GM10248 (cell line): ENCODE measurements at places on chromosomes 1 and 21.

GRCh38 chr1:234018816-234019215, 114.3 kb downstream of the SLC35F3 start:
- no peak for DNase-seq

- no peak for DNase-seq
Measured at GRCh38 chr1:147470079-147470478, 71.2 kb upstream of the BCL9 start.

GRCh38 chr1:229862017-229862774, 204.8 kb upstream of the GALNT2 start:
- no peak for DNase-seq

DNA sequence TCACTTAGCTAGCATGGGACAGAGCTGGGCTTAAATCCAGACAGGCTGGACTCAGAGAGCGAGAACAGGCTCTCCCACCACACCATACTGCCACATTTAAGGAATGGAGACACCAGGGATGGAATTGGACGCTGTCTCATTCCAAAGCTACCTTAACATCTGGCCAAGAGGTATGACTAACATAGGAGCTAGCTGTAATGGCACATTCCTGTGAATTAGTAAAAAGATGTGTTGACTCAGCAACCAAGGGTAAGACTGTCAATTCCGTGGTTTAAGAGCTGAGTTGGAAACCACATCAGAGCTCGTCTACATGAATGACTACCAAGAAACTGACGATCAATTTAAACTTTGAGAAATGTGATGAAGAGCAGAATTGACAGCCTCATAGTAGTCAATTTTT, 8.3 kb upstream of the TNFRSF9 start:
- DNase-seq, result no peak

DNA sequence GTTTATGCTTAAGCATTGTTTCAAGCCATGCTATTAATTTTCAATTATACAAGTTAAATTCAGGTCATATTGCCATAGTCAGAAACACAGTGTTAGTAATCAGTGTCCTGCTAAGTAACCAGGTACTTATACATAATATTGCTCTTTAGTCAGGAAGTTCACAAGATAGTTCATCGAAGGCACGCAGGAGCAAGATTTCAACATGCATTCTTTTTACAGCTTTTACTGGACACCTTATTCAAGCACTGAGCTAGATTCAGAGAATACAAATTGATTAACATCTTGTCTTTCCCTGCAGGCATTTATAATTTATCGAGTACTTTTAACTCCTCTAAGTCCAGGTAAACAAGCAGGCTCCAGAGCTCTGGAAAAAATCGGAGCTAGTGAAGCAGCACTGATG, 202.3 kb upstream of the BRINP3 start:
- DNase-seq, result no peak

GRCh38 chr1:208209896-208210589, 34.1 kb downstream of the PLXNA2 start:
- DNase-seq, result no peak

DNA sequence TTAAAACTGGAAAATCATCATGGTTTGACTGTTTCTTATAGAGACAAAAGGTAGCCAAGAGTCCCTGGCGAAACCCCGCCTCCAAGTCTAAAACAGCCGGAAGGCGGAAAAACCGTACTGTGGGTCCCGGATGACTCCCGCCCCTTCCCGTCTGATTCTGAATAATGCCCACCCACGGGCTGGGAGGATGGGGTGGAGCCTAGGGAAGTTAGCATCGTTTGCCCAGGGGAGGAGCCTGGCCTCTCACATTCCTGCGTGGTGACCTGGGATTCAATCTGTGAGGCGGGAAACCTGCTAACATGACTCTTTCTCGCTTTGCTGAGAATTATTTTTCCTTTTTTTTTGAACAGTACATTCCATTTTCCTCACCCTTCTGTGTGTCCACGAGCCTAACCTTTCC, 124.9 kb downstream of the KCNK1 start:
- no peak for DNase-seq

GRCh38 chr1:84365225-84366221, 32.8 kb upstream of the DNASE2B start:
- DNase-seq, result peak; percentile 6

DNA sequence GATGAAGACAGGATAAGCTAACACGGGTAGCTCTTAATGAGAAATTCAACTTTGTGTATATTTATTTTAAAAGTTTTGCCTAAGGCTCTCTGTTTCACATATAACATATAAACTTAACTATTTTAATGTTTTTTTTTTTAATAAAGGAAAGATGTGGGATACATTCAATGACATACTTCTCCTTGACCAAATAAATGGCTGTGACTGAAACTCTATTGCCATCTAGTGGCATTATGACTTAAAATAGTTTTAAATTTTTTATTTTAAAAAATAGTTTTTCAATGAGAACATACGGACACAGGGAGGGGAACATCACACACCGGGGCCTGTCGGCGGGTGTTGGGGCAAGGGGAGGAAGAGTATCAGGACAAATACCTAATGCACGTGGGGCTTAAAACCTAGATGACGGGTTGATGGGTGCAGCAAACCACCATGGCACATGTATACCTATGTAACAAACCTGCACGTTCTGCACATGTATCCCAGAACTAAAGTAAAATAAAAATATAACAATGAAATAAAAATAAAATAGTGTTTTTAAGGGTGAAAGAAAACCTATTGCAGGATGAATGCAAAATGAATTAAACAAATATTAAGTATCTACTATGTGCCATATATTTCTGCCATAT, 83.4 kb downstream of the LYST start:
- DNase-seq, result no peak

GRCh38 chr1:36095760-36096405, 7.2 kb downstream of the ADPRS start:
- no peak for DNase-seq

- no peak for DNase-seq
Measured at GRCh38 chr1:152739841-152740240, 18.0 kb upstream of the KPRP start.

DNA sequence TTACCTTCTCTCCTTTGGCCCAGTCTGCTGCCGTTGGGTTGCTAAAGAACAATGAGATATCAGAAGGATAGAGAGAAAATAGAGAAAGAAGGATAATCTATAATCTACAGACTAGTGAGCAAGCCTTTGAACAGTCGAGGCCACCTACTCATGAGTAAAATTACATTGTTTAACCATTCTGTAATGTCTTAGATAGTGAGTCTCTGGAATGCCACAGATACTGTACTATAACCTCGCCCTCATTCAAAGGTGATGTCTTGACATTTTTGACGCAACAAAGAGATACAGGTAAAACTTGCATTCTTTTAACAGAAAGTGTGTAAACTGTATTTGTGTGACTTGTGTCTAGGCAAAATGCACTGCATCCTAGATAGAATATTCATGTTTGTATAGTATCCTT, 77.9 kb downstream of the LAMC1 start:
- no peak for DNase-seq

DNA sequence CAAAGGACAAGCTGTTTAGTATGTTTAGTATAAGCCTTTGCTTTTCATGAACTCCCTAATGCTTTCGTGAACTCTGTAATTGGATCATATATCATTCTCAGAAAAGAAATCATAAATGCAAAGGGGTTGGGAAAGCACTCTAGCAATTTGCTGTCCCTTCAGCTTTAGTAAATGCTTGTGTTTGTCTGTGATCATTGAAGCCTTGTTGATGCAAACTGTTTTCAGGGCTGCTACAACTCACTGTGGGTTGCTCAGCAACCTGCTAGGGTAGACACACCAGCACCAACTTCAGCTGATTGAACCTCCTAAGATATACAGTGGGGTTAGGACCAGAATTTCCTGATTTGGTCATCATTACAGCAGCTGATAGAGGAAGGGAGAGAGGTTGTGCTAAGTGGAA, 95.0 kb downstream of the SGIP1 start:
- DNase-seq, result no peak

GRCh38 chr1:202146993-202147392, 2.5 kb upstream of the ARL8A start:
- no peak for DNase-seq

- no peak for DNase-seq
Measured at GRCh38 chr1:48450505-48450904, 21.5 kb downstream of the SPATA6 start.

GRCh38 chr1:242128951-242129502, 130.1 kb upstream of the MAP1LC3C start:
- peak; percentile 19 for DNase-seq

GRCh38 chr1:43418858-43419257, 29.2 kb downstream of the SZT2 start:
- DNase-seq, result no peak

DNA sequence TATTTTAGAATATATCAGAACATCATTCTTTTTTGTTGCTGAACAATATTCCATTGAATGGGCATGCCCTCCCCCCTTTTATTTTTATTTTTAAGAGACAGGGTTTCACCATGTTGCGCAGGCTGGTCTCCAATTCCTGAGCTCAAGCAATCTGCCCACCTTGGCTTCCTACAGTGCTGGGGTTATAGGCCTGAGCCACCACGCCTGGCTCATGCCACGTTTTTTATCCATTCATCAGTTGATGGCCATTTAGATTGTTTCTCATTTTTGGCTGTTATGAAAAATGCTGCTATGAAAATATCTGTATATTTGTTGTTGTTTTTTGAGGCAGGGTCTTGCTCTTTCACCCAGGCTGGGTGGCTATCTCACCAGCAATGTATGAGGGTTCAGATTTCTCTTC, 19.8 kb downstream of the SPEN start:
- DNase-seq, result no peak

GRCh38 chr21:46250146-46250725, 21.7 kb upstream of the LSS start:
- DNase-seq, result no peak

DNA sequence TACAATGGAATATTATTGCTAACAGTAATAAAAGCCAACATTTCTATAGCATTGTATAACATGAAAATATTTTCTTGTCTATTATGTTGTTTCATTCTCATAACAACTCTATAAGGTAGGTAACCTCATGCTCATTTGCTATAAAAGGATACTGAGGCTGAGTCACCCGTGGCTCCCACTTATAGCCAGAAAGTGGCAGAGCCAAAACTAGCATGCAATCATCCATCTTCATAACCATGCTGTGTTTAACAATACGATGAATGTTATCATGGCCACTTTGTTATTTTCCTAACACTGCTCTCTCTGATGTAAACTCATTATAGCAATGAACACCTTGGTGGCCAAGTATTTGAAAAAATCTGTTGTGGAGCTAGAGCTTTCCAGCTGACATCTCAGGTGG, 80.8 kb upstream of the JUN start:
- no peak for DNase-seq

GRCh38 chr1:213291526-213291925, 240.5 kb downstream of the RPS6KC1 start:
- no peak for DNase-seq

- no peak for DNase-seq
Measured at GRCh38 chr1:114338191-114338890, 172.7 kb downstream of the TRIM33 start.

DNA sequence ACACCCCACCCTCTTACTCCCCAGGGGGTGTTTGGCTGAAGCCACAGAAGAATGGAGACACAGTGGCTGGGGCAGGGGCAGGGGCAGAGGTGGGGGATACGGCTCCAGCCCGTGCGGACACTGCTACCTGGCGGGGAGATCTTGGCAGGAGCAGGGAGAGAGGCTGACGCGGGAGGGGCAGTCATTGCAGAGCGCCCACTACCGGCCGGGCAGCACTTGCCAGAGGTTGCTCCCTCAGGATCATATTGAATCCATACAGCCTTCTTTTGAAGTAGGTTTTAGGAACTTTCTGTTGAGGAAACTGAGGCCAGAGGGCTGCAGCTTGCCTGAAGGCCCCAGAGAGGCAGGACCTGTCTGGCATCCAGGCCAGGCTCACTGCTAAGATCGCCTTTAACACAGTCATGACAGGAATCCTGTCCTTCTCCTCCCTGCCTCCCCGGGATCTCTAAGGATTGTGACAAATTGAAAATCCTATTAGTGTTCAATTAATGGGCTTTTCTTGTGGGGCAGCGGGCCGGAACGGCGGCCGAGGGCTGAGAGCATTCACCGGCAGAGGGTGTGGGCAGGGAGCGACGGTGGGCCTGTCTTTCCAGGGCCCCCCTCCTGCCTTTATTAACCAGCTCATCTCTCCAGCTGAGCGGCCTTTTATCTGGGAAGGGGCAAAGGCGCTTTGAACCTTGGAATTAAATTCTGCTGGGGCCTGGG, 65.5 kb upstream of the WNT4 start:
- DNase-seq, result no peak

DNA sequence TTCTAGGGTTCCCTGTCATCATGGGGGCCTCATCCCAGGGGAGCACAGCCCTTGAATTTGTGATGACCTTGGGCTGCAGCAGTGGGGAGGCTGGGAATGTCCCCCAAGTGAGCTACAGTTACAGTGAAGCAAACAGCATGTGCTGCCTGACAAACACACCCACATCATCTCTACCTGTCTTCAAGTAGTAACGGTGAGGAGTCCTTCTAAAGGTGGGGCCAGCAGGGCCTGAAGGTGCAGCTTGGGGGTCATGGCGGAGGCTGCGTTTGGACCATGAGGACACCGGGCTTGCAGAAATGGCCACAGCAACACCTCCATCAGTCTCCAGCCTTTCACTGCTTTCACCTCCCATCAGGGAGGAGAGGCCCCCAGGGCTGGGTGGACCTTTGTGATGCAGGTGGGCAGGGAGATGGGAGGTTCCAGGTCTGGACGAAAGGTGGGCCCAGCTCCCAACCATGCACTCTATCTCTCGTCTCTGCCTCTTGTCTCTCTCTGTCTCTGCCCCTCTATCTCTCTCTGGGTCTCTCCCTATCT, 55.7 kb downstream of the WNT9A start:
- no peak for DNase-seq

DNA sequence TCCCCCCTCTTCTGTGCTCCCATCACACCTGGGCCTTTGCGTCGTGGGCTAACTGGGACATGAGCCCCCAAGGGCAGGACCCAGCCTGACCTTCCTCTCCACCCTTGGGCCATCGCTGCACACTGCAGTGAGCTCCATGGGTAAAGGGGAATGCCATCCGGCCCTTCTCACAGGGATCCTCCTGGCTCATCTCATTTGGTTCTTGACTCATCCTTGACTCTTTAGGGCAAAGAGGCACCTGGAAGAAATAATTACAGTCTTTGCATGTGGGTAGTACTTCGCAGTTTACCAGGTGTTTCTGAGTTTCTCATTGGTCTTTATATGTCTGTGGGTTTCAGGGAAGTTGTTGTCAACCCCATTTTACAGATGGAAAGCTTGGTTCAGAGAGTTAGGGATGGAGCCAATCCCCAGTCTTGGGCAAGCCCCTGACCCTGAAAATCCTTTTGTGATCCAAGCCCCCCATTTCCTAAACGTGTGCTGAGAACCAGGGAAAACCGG, 59.3 kb upstream of the ID3 start:
- DNase-seq, result no peak

GRCh38 chr1:189706594-189706993, 771.1 kb downstream of the BRINP3 start:
- DNase-seq, result no peak
